ENCODE measurements at places on chromosomes 16 and 17.

- DNase-seq, result no peak
Measured at GRCh38 chr17:29707212-29707571, 84.5 kb upstream of the CORO6 start.

- DNase-seq, result peak; percentile 39
Measured at GRCh38 chr17:78805301-78805700, 23.2 kb upstream of the CYTH1 start.

- no peak for DNase-seq
Measured at GRCh38 chr16:83737729-83738354, 69.9 kb upstream of the HSBP1 start.

GRCh38 chr16:10878644-10879501 is 1.9 kb downstream of the CIITA start:
- DNase-seq, result peak; percentile 45

DNA sequence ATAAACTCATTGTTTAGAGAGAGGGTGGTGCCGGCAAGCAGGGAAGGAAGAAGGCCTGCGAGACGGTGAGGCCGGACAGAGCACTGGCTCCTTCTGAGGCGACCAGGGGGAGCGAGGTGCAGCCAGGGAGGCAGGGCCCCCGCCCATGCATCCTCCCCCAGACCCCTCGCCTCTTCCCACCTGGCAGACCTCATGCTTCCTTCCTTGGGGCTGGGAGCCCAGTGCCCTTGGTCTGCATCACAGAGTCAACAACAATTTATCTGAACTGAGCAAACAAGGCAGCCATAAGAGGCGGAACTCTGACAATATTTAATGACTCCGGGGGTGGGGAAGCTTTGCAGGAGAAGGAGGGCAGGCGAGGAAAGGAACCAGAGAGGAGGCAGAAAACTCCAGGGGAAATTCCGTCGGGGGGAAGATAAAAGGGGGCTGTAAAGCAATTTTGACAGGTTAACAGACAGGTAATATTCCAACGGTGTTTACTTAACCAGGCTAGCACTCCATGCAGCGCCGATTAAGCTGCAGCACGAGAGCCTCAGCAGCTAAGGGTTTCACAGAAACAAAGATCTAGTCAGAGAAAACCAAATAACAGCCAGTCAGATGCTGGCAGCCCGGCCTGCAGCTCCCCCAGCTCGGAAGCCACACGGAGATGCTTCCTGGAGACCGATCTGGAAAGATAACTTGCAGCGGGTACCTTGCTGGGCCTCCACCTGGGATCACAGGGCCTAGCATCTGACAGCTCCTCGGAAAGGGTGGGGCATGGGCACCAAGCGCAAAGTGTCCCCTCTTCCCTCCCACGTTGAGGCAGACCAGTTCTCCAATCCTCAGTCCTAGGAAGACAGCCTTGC is 398.2 kb downstream of the SOX9 start:
- no peak for DNase-seq

- DNase-seq, result no peak
Measured at GRCh38 chr16:58110571-58111301, 18.4 kb downstream of the CFAP20 start.

DNA sequence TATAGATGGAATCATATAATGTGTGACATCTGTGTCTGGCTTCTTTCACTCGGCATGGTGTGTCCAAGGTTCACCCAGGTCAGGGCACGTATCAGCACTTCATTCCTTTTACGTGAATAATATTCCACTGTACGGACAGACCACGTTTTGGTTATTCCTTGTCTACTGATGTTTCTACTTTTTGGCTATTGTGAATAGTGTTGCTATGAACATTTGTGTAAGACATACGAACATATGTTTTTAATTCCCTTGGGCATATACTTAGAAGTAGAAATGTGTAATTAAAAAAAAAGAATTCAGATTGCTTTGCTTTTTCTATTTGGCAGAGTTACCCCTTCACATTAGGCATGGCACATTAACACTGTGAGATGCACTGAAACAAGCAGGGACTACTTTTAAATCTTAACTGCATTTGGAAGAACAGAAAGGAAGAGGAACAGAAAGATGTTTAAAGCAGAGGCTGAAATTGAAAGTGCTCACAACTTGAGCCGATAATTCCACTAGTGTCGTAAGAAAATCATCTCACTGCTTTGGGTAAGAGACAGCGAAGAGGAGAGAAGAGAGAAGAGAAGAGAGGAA is 105.3 kb downstream of the VPS53 start:
- DNase-seq, result no peak

DNA sequence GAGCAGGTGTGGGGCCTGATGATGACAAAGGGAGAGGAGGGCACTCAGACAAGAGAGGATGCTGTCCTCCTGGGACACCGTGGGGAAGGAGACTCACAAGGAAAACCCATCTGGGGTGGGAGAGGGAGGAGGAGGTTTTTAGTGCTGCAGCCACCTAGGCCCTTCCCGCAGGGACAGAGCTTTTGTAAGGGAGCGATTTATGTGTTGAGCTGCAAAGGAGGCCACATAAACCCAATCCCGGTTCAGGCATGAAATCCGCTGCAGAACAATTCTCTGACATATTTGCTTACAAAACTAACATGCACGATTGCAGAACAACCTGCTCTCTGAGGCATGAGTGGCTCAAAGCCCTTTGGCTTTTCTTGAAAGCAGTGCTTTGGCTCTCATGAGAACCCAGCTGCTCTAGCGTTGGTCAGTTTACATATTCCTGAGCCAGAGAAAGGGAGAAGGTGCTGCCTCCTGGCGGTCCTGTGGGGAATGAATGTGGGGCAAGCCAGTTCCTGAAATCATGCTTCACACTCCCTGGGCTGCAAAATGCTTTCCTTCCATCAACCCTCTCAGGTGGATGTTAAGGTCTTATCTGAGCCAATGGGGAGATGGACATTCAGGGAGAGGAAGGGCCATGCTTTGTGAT is 122.4 kb upstream of the NLRP1 start:
- DNase-seq, result no peak

Measured in D341Med (cell line).